ENCODE measurements at places on chromosomes 5 and 9.

DNA sequence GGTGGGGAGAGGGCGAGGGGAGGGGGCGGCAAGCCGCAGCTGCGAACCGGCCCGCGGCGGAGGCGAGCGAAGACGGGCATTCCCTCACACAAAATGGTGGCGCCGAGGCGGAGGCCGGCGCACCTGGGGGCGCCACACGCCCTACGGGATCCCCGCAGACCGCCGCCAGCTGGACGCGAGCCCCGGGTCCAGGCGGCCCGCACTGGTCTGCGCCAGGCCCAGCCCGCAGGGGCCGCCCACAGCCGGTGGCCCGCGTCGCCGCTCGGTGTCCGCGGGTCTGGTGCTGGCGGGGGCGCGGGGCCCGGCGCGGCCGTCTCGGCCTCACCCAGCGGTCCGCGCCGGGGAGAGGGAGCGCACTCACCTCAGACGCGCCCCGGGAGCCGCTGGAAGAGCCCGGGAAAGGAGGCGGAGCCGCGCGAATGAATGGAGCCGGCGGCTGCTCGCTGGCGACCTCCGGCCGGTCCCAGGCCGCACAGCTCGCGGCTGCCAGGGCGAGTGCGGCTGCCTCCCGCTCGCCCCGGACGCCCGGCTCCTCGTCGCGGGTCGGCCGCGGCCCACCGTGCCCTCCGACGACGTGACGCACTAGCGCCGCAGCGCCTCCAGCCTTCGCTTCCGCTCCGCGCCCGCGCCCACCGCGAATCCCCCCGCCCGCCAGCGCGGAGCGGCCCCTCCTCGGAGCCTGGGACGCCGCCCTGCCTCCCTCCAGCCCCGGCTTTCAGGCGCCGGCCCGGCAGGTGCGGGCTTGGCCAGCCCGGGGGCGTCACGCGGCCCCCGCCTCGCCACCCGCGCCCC lies at the start of gene FAM169A:
FAM169A (minus strand) TSS at position 584 of the 792 bp plus-strand sequence. CDS start 24,711 bp downstream, outside the sequence.
- DNase-seq: peak; percentile 35

DNA sequence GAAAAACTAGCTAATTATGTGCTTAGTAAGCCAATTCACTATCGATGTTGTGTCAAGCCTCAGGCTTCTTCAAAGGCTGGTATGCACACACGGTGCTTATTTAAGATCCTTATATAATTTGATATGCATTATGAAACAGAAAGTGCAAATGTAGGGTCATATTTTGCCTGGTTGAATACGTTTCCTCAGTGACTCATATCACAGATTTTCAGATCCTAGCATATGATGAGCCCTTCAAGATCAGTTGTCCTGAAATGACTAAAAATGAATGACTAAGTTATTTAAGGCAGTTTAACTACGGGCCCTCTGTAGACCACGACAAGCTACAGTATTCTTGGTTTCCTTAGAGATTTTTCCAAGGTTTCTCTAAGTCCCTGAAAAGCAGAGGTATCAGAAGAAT lies 778.3 kb downstream of the PRELID2 start:
- peak; percentile 25 for DNase-seq

- no peak for DNase-seq
Measured at GRCh38 chr9:124841075-124841821, 12.0 kb upstream of the WDR38 start.

DNA sequence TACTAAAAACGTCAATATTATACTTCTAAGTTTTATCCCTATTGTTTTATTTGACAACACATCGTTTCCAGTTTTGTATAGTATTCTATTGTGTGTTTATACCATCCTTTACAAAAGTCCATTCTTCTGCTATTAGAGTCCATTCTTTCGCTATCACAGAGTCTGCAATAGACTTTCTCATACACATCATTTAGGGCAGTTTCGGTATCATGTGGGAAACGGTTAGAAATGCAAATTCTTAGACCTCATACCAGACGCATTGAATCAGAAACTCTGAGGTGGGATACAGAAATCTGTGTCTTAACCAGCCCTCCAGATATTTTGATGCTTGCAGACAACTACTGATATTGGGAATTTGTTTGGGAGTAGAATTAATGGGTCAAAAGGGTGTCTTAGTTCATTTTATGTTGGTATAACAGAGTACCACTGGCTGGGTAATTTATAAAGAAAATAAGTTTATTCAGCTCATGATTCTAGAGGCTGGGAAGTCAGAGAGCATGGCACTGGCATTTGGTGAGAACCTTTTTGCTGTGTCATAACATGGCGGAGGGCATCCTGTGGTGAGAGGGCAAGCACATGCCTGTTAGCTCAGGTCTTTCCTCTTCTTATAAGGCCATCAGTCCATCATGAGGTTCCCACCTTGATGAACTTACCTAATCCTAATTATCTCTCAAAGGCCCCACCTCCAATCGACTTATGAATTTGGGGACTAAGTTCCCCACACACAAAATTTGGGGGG lies 21.1 kb downstream of the CARTPT start:
- no peak for DNase-seq

DNA sequence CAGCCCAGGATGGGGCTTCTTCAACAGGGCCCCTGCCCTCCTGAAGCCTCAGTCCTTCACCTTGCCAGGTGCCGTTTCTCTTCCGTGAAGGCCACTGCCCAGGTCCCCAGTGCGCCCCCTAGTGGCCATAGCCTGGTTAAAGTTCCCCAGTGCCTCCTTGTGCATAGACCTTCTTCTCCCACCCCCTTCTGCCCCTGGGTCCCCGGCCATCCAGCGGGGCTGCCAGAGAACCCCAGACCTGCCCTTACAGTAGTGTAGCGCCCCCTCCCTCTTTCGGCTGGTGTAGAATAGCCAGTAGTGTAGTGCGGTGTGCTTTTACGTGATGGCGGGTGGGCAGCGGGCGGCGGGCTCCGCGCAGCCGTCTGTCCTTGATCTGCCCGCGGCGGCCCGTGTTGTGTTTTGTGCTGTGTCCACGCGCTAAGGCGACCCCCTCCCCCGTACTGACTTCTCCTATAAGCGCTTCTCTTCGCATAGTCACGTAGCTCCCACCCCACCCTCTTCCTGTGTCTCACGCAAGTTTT lies 23.6 kb downstream of the PCDHGC5 start:
- no peak for DNase-seq

DNA sequence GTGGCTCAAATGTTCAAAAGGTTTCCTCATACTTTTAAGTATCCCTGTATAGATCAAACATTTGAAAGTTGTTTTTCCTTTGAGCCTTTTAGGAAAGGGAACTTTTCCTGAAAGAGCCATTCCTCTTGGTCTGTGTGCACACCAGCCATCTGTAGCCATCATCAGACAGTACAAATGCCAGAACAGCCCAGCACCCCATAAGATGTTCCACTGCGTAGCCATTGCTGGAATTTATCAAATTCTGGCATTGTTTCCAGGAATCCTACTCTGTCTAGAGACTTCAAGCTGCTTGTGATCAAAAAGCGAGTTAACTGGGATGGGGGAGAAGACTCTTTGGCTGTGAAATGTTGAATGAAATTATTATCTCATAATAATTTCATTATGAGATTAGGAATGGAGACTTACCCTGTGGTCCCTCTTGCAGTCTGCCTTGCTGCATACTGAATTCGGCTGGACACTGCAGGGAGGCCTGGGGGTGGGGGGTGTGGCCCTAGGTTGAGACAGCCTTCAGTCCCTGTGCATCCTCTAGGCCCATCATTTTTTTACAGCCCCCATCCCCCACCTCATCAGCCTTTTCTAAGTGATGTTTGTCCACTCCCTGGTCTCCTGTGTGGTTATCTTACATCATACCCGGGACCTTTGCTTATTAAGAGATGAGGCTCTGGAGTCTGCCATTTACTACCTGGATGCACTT lies 99.8 kb downstream of the RALGPS1 start:
- DNase-seq: no peak

- DNase-seq: no peak
Measured at GRCh38 chr9:36152741-36153438, 16.3 kb upstream of the CCIN start.

DNA sequence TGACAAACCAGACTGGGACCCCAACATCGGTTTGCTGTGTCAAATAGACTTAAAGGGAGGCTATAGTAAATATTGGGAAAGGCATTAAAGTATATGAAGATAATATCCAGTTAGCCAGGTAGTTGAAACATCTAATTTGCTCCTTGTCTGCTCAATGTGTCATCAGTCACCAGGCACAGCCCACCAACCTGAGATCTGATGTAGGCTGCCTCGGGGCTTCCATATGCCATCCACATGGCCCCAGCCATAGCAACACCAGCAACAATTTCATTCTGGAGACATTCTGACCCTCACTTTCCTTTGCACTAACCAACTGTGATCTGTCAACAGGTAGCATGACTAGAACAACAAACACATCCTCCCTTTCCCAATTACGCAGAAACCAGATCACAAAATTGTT lies 196.0 kb downstream of the NR2F1-AS1 start:
- no peak for DNase-seq

DNA sequence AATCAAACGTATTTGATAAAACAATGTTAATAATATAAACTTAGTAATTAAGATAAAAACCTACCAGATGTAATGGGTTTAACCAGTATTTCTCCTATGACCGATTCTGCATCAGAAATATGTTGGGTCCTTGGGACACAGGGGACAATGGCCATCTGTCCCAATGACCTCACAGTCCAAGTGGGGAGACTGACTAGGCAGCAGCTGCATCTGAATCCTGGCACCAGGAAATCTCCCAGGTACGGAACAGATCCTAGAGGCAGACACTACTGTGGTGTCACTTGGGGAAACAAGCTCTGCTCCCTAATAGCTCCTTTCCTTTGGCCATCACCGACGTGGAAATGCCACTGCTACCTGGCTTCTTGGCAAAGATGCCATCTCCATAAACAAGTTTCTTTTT lies 81.8 kb upstream of the SARDH start:
- no peak for DNase-seq

DNA sequence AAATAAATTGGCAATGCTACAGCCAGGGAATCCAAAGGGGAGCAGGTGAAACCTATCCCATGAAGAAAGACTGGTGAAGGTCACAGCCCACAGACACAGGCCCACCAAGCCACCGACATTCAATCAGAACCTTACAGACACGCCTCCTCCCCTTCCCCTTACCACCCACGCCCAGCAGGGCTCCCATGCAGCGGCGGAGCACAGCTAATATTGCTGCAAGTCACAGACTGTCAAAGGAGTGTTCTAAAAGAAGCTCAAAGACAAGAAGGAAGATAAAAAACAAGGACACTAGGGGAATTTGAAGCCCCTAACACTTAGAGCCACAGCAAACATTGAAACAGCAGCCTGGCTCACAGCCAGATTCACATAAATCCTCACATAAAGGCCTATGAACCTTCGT lies 91.2 kb downstream of the MED10 start:
- DNase-seq: no peak

DNA sequence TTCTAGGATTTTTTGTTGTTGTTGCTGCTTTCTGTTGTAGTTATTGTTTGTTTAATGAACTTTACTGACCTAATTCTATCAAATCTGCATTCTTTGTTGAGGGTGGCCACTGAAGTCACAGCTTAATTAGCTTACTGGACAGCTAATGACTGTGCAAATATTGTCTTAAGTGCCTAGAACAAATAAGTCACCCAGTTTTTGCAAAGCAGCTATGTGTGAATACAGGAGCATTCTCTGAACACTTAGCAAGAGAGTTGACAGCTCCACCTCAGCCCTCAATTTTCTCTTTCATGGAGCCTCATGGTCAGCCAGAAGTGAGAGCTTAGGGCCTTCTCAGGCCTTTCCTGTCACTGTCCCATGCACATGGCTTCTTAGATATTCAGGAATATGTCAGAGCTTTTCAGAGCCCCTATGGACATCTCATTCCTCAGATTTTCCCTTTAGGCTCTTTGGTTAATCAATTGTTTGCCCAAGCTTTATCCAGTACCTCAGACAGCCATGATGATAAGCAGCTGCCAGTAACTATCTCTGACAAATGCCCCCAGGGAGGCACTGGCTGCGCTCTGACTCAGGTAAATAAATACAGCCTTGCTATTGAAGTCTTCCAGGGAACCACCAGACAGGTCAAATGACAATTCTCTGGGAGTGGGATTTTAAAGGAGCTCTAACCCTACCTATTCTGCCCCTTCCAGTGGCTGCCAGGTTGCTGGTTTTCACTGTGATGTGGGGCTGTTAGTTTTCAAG lies 241.4 kb upstream of the IL12B start:
- DNase-seq: no peak

DNA sequence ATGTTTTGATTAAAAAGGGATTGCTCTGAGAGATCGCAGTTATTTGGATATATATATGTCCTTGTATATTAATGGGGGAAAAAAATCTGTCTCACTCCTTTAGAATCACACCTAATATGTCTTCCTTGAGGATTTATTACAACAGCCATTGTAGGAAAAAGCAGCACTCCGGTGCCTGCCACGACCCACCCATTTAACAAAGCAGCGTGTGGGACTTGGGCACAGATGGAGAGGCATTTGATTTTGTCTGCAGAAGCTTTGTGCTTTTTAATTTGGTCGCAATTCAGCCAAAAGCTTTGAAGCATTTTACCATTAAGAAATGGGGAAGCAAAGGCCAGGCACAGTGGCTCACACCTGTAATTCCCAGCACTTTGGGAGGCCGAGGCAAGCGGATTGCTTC lies 159.2 kb downstream of the SMARCA2 start:
- no peak for DNase-seq

DNA sequence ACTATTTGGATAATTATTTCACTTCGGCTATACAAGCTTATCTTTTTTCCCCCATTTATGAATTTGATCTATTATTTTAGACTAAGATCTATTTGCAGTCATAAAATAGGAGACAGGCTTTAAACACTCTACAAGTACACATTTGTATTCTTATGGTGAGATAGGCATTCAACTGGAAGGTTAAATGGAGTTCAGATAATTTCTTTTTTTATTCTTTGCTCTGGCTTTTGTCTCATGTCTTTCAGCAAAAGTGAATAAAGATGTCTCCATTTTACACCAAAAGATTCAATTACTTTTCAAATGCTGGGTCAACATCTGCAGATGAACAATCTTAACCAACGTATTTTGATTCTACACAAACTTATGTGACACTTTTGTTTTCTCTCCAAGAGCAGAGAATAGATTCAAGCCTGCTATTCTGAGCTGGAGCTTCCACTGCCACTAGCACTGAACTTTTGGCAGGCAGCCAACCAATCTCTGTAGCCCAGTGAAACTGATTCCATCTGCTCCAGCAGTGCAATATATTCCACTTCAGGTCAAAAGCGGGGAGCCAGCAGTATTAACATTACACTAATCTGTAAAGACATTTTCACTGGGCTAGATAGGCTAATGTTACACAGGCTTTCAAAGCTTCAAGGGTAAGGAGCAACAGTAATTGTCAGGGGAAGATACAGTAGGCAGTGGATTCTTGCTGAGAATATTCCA lies 452.0 kb upstream of the ZNF608 start:
- DNase-seq: peak; percentile 12

DNA sequence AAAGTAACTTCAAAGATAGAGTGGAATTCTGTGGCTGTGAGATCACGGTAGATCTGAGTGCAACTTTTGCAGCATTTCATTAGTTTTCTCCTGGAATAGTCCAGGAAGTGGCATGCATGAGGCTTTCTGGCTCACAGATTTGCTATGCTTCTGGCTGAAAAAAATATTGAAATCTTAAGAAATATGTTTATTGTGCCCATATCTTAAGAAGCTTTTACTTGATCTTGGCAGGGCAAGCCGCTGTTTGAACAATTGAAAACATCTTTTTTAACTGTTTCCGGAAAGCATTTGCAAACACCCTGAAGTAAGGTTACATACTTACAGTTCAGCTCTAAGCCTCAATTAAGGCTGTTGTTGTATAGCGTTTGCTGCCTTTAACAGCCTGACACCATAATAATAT lies 135.7 kb upstream of the GDNF start:
- DNase-seq: no peak
